ENCODE measurements at places on chromosomes 5 and 9.

- no peak for DNase-seq
Measured at GRCh38 chr5:181114844-181115778, 15.9 kb downstream of the OR2V1 start.

DNA sequence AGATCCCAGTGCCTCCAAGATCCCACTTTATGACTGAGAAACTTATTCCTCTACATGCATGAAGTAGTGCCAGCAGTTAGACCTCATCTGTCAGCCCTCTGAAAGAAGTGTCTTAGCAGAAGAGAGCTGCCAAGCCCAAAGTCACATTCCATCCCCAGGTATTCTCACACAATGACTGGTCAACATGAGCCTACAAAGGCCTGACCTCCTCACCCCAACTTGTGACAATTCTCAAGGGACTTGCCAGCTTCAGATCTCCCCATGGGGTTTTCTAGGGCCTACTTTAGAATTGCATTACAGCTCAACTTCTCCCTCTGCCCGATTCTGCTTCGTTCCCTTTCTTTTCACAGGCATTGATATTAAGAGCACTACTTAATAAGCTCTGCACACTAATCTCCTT, 393.8 kb upstream of the SLC30A5 start:
- no peak for DNase-seq

DNA sequence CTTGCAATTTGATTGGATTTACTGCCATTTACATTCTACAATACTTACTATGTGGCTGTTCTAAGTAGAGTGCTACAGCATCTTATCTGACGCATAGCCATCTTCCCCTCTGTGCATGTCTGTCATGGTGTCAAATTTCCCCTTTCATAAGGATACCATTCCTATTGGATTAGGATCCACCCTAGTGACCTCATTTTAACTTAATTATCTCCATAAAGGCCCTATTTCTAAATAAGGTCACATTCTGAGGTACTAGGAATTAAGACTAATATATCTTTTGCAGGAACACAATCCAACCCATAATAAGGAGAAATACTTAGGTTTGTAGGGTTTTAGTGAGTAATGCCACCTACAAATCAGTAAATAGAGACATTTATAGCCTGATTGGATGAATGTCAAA, 268.0 kb downstream of the ADAMTSL1 start:
- DNase-seq, result no peak

- no peak for DNase-seq
Measured at GRCh38 chr9:80699511-80699998, 989.8 kb downstream of the TLE1 start.

GRCh38 chr5:122120957-122121356, 8.4 kb upstream of the ZNF474 start:
- no peak for DNase-seq

Data from D721Med (cell line).